ENCODE measurements at places on chromosomes 5 and 9.

DNA sequence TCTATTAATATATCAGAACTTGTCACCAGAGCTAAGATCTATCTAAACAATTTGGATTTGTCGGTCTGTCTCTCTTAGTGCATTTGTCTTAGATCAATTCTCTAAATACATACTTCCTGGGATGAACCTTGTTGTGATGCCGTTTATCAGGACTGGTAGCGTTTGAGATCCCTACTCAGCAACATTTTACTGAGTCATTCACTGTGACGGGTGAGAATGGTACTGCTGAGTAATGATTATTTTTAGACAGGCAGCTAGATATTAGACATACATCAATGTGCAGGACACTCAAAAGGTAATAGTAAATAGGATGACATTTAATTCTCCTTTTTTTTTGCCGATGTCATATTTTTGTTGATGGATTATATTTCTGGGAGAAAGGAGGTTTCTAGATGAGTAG is 209.0 kb downstream of the CSNK1G3 start:
- no peak for DNase-seq

DNA sequence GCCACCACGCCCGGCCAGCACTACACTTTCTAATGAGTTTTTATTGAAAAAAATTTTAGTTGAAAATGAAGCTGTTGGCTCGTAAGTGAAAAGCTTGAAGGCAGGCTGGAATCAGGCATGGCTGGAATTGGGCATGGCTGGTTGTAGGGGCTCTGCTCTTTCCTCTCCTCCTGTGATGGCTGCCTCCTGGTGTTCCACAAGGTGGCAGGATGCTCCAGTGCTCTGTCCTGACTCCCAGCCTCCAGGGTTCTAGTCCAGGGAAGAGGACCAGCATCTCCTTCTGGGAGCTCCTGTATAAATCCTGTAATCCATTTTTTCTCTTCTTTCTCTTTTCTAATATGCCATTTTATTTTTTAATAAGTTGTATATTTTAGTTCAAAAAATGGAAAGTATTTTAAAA is 57.2 kb upstream of the DHFR start:
- no peak for DNase-seq

- DNase-seq = no peak
These were observed 22.3 kb downstream of the ZNF474 start for GRCh38 chr5:122151640-122152039.

- DNase-seq = no peak
These were observed 10.8 kb downstream of the CDC37L1 start for GRCh38 chr9:4690144-4690543.

GRCh38 chr9:109477258-109478050 is 20.7 kb downstream of the PTPN3 start:
- DNase-seq = no peak

DNA sequence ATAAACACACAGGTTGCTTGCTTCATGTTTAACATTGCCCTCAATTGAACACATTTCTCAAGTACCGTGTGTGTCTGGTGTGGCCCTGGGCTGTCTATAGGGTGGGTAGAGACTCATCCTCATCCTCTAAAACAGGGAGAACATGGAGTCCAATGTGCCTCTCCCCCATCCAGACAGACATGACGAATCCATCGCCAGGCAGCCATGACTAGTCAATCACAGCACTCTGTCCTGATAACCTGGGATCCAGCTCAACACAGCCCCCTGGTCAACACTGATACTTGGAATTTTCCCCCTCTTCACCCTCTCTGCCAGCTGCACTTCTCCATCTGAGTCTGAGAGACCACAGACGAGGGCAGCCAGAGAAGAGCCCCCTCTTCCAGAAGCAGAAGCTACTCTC is 10.7 kb upstream of the NTNG2 start:
- no peak for DNase-seq

DNA sequence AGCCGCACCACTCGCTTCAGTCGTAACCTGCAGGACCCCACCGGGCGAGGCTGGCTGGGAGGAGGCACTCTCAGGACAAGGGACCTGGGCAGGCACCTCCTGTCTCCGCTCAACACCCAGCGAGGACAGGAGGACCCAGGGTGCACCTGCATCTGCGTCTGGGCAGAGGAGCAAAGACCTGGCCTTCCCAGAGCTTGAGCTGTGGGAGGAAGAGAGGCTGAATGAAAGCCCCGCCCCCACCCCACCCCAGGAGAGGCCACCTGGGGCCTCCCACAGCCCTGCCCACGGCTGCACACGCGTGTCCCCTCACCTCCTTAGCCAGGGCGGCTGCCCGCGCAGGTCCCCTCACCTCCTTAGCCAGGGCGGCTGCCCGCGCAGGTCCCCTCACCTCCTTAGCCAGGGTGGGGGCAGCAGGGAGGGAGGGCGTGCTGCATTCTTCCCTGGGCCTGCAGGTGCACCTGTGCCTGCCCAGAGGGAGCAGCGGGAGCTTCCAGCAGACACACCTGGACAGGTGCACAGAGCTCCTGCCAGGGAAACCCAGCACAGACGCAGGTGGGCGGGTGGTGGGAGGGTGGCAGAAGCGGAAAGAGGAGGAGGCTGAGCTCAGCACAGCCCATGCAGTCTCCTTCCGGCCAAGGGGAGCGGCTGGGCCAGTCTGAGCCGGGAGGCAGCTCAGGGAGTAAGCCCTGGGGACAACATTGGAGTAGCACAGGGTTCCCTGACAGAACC is 18.5 kb upstream of the SLC12A7 start:
- DNase-seq = no peak

DNA sequence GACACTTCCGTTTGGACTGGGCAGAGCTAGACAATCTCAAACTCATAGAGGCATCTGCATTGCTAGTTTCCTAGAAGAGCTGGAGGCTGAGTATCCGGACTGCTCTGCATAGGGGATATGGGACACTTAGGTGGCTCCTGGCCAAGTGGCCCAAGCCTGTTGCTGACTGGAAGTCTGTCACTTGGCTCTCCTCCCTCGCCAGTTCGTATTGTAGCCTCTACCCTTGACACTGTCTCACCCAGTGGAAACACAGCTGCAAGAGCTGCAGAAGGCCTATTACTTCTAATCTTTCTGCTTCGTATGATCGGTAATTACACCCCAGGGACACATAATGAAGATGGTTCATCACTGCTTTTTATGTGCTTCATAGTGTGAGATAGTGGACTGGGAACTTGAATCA is 34.7 kb downstream of the ITGA1 start:
- no peak for DNase-seq

- no peak for DNase-seq
These were observed 28.2 kb upstream of the RPL26L1 start for GRCh38 chr5:172931001-172931536.

DNA sequence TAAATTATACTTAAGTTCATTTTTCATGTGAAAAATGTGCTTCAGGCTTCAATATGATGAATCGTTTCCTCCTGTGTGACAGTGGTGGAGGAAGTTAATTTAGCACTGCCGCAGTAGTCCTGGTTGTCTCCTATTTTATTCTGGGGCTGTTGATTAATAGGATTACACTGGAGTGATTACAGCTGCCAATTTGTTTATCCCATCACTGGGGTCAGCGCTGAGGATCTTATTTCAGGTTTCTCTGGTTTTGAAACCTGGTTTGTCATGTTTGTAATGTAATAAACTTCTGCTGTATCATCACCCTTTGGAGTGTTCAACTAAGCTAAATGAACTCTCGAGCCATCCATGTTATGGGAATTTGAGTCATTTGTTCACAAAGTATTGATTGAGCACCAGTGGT is 241.7 kb upstream of the KCNN2 start:
- no peak for DNase-seq

DNA sequence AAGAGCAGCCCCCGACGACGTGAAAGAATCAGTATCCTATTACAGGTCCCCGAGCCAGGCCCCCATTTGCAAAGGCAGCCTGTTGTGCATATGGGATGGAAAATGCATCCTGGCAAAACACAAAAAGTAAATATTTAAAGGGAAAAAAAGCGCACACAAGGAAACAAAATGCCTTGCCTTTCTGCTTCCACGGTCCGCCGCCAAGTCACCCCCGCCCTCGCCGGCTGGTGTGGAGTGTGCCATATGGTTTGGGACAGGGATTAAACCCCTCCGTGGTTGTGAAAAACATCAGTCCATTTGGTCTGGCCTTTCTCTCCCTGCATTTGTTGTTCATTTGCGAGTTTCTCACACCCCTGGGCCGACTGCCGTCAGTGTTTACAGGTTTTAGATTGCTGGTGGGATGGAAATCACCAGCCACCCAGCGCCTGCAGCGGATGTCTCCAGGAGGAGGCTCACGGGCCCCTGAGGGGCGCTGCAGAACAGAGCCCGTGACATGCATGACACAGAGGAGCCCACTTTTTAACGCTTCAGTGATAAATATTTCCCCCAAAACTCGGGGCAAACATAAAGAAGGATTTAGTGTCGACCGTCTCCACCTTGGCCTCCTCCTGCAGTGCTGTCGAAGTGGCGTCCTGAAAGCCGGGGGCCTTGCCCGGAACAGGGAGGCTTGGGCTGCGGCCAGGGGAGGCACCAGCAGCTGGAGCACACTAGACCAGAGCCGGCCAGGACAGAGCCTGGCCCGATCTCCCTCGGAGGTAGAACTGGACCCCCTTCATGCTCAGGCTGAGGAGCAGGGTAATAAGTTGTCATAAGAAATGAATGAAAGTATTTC is 161.5 kb downstream of the HSD17B3 start:
- no peak for DNase-seq

DNA sequence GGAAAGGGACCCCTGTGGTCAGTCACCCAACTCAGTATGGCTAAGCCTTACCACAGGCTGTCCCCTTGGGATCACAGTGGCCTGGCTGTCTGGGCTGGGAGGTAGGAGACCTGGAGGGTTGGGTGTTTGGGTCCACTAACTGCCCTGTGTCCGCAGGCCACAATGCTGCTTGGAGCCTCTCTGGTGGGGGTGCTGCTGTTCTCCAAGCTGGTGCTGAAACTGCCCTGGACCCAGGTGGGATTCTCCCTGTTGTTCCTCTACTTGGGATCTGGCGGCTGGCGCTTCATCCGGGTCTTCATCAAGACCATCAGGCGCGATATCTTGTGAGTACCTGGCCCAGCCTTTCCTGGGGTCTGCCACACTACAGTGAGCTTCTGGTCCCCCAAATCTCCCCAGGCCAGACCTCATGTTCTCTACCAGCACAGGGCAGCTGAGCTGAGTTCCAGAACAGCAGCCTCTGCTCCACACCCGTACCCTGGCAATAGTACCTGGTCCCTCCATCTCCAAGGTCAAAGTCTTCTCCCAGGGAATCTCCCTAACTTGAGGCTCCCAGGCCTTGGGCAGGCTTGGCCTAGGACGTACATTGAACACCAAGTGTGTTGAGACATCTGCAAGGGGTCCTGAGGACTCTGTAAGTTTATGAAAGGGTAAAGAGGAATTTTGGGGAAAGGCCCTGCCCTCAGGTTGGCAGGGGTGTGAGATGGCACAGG is 2.8 kb downstream of the SLC27A4 start:
- no peak for DNase-seq

DNA sequence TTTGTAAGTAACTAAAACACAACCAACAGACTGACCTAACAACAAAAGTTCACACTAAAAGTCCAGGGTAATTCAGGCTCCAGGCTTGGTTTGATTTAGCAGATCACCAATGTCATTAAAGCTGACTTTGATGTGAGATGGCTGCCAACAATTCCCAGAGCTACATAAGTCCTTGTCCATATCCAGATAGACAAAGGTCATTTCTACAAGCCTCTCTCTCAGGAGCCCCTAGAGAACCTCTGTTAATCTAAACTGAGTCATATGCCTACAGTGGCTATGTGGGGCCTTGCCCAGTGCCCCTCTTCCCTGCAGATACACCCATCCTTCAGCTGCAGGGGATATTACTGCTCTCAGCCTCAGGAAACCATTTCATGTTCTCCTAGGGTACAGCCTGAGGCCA is 18.2 kb upstream of the ANP32B start:
- DNase-seq = no peak

GRCh38 chr9:30140407-30140806 is 2244.0 kb upstream of the ACO1 start:
- no peak for DNase-seq

DNA sequence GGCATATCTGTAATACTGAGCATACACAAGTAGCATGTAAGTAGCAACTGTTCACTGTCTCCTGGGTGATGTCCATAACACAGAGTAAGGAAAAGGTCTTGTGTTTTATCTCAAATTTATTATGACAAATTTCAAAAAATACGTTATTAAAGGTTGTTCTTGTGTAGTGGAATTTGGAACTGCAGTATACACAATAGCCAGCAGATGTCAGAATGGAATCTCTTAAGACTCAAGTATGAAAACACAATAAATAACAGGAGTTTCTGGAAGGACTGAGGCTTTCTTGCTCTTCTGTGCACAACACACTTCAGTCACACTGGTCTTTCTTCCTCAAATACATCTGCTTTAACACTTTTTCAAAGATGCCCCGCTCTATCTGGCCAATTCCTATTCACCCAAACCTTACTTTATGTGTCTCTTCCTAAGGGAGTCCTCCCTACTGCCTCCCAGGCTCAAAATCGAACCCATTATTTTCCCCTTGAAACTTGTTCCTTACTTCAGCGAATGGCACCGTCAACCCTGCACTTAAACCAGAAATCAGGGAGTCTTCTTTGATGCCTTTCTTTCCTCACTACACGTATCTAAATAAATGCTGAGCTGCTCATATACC is 6.5 kb upstream of the FBXO10 start:
- DNase-seq = no peak

- DNase-seq = no peak
These were observed 11.1 kb upstream of the MED27 start for GRCh38 chr9:132090771-132091170.

DNA sequence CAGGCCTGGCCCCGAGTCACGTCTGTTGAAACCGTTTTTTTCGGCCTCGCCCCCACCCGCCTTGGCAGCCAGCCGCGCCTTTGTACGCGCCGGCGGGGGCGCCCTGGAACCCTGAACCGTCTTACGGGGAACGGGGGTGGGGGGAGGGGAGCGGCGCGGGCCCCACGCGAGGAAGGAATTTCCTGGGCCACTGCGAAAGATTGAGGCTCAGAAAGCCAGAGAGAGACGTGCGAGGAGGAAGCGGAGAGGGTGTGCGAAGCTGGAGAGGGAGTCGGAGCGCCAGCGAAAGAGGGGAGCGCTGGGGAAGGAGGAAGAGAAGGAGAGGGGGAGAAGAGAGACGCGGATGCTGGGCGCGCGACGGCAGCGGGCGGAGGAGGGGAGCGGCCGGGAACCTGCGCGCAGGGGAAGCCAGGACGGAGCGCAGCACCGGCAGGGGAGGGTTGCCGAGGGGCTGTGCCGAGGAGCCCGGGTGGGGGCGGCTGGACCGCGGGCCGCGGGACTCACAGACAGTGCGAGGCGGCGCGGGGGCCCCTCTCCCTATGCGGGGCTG is 4.6 kb upstream of the PRDM12 start:
- DNase-seq = no peak

GRCh38 chr5:153718713-153719112 is 228.2 kb downstream of the GRIA1 start:
- DNase-seq = no peak
